ENCODE measurements at places on chromosomes 16 and 17. TPM values are rescaled to one million over a fixed set of nuclear protein-coding genes. Genes with fewer than 3 reads are reported as not detected.

Gene INTS2
- total RNA-seq: 13.5 TPM

Gene CEP295NL
- total RNA-seq: 5.6 TPM

Gene CALB2
- under 0.01 TPM for total RNA-seq

Gene DLX4
- total RNA-seq: not detected

Gene HBZ
- not detected for total RNA-seq

Gene TEX19
- under 0.01 TPM for total RNA-seq

Gene FMNL1
- total RNA-seq: 5.2 TPM

Gene SEC14L1
- 51.2 TPM for total RNA-seq

Gene KRT33A
- total RNA-seq: not detected

Gene GRAP
- not detected for total RNA-seq

Gene PRM1
- not detected for total RNA-seq

Gene CD300H
- total RNA-seq: not detected

Gene GPR139
- not detected for total RNA-seq

GRCh38 chr16:85126705-85127378 lies 14.6 kb upstream of the CIBAR2 start:
- peak; percentile 70 for DNase-seq

GRCh38 chr16:5166486-5166885 lies 68.9 kb upstream of the EEF2KMT start:
- no peak for DNase-seq

- DNase-seq: no peak
Measured at GRCh38 chr16:84136331-84137125, 8.4 kb downstream of the HSDL1 start.

DNA sequence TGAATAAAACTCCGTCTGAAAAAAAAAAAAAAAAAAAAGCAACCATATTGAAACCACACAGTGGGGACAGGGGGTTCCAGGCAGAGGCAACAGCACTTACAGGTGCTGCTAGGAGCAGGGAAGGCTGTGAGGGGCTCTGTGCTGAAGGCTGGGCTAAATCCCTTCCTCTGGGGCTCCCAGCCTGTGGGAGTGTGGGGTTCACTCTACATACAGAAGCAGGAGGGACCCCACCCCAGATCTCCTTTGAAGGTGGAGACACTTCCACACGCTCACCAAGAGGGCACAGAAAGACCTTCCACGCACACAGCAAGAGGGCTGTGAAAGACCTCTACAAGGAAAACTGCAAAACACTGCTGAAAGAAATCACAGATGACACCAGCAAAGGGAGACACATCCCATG lies 53.9 kb downstream of the USP22 start:
- DNase-seq: no peak

GRCh38 chr16:81497690-81498089 lies 53.1 kb downstream of the CMIP start:
- no peak for DNase-seq

DNA sequence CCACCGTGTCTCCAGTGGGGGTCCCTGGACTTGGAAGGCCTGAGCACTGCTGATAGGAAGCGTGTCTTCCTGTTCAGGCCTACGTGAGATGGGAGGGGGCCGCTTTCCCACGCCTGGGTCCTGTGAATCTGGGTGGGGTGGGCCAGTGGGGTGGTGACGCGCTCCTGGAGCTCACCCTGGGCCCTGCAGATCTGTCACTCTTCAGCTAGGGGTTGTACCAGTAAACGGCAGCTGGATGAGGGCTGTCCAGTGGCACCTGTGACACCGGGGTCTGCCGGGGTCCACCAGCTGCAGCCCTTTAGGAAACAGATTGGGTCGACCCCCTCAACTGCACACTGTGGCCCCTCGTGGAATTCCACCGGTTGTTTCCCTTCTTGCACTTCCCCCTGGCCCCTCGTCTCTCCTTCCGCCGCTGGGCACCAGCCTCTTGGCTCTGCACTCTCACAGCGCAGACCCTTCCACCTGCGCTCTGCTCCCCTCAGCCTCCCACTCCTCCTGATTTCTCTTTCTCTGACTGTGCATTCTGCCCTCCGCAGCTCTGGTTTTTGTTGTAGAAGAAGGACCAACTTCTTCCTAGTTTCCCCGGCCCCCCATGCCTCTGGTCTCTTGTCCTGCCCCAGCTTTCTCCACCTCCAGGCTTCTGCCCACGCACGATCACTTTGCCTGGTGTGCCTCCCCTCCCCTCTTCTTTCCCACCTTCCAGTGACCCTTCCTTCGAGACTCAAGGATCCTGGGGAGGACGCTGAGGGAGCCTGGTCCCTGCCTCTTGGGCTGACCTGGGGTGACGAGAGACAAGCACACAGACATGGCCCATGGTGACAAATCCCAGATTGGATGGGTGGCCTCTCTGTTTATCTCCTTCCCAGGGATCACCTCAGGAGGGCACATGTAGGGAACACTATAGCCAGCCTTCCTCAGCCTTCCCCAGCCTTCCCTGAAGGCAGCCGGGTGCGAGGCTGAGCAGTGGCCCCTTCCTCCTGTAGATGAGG lies 4.8 kb downstream of the MRC2 start:
- no peak for DNase-seq

- DNase-seq: peak; percentile 79
Measured at GRCh38 chr17:27530764-27531391, 74.6 kb downstream of the KSR1 start.

- DNase-seq: no peak
Measured at GRCh38 chr17:80619535-80620235, 75.0 kb downstream of the RPTOR start.

DNA sequence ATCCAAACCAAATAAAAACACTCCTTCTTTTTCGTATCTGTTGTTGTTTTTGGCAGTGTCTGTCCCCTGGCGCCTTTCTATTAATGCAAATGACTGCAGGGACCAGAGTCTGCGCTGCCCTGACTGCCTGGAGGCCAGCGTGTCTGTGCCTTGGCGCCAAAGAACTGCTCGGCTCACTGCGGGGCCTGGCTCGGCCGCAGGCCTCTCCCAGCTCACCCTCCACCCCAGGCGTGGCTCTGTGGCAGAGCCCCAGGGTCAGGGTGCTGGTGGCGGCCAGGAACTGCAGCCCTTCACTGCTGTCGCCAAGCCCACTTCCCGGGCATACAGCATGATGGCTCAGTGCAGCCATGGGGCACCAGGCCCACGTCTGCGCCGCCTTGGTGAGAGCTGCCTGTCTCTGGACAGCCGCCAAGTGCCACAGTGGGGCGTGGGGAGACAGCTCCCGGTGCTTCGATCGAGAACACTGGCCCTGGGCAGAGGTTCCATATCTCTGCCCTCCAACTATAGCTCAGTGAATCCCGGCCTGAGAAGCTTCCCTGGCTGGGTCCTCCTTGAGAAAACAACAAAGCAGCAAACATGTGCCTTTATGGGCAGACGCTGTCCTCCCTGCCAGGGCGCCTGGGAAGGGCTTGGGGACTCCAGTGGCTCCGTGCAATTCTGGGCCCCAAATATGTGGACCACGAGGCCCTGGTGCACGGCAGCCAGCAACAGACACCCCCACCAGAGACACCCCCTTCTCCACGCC lies 11.1 kb downstream of the CANT1 start:
- DNase-seq: no peak

GRCh38 chr17:72778169-72779151 lies 314.0 kb downstream of the SLC39A11 start:
- no peak for DNase-seq

GRCh38 chr17:3630781-3631180 lies 5.3 kb downstream of the SHPK start:
- DNase-seq: no peak

DNA sequence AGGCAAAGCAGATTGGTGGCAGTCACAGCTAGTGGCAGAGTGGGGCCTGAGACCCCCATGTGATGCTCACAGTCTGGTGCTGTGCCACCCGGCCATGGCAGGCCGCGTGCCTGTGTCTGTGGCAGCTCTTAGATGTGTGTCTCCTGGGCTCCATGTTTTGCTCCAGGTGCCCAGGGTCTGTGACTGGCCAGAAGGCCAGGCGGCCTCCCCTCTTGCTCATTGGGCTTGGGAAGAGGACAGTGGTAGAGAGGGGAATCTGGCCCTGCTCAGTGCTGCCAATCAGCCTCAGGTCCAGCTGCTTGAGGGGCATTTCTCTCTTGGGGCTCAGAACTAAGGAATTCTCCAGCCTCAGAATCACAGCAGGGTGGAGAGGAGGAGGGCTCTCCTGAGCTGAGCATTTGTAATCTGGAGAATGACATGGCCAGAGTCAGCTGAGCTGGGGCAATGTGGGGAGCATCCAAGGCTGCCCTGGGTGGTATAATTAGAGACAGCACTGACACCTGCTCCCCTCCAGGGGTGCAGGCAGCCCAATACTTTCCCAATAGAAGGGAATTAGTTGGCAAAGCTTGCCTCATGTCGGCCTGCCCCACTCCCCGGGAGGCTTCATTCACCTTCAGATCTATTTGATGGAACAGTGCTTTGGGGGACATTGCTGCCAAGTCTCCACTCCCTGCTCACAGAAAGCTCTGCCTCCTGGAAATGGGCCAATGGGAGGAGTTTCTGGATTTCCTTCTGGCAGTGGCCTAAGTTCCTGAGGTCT lies 2.7 kb upstream of the LASP1NB start:
- DNase-seq: peak; percentile 67

DNA sequence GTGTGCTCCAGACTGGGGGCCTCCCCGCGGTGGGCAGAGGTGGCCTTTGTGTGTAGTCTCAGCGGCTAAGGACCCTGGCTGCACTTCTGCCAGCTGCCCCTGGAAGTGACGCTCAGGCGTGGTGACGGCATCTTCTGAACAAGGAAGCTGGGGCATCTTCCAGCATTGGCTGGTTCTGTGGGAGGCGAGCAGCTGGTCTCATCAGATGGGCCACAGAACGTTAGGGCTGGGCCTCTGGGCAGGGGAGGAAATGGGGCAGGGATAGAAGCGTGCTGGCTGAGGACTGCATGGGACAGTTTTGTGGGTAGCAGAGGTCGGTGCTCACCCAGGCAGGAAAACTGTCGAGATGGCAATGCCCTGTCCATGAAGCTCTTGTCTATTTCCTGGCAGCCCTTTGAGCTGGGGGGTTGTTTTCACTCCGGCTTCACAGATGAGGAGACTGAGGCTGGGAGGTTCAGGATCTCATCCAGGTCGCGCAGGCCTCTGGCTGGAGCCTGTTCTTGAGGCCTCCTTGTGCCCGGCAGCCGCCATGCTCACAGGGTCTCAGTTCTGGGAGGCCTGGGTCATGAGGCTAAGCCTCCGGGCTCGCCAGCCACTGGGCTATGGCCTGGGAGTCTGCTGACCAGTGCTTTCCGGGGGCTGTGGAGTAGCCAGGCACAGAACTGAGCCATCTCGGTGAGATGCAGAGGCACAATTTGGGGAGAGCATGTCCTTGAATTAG lies 16.3 kb downstream of the IRF8 start:
- no peak for DNase-seq

DNA sequence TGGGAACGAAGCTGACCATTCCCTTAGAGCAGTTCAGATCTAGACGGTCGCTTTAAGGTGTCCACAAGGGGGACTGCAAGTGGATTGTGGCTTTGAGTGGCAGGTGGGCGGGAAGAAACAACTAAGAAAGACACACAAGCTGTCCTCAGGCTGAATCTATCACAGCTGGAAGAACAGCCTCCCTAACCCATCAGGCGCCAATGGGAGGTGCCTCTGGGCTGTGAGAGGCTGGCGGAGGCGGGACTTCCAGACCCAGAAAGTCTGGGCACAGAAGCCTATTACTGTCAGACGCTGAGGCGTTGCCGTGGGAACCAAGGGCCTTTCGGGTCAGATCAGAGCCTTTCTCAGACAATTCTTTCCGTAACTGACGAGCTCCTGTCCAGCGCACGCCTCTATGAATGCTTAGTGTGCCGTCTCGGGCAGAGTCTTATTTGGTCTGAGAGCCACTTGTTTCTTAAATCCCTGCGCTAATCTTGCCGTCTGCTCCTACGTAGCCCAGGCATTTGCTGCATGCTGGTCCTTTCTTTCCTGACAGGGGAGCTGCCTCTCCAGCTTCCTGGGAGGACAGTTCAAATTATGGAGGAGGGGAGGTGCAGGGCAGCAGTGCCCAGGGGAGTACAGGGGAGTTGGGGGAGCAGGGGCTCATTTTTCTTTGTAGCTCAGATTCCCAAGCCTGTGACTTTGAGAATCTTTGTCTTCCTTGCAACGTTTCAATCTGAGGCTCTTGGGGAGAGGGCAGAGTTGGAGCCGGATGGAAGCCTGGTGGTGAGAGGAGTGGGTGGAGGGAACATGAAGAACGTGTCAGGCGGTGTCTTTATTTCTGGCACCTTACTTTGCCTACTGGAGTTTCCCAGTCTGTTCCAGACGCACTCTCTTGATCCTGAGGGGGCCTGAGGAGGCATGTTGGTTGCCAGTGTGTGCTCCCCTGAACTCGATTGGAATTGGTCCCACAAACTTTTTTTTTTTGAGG lies 618.7 kb downstream of the KCNJ18 start:
- no peak for DNase-seq

- no peak for DNase-seq
Measured at GRCh38 chr16:6493555-6493954, 839.1 kb upstream of the RBFOX1 start.

GRCh38 chr17:18160128-18160856 lies 23.3 kb upstream of the ALKBH5 start:
- no peak for DNase-seq

- DNase-seq: peak; percentile 65
Measured at GRCh38 chr17:61065263-61065773, 334.3 kb upstream of the TBX2 start.

- DNase-seq: no peak
Measured at GRCh38 chr17:67737145-67737544, 19.4 kb downstream of the NOL11 start.

DNA sequence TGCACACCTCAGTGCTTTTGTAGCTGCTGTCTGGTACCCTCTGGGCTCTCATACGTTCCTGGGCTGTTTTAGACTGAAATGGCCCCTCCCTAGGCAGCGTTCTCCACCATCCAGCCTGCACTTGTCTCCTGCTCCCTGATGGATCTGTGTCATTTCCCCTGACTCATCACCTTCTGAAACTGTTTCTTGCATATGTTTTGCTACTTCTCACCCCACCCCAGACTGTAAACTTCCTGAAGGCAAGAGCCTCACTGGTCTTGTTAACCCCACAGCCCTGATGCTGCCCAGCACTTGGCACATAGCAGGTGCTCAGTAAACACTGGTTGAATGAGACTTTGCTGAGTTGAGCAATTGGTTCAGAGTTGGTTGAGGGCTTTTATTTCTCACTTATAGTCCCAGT lies 78.7 kb downstream of the CRISPLD2 start:
- no peak for DNase-seq

DNA sequence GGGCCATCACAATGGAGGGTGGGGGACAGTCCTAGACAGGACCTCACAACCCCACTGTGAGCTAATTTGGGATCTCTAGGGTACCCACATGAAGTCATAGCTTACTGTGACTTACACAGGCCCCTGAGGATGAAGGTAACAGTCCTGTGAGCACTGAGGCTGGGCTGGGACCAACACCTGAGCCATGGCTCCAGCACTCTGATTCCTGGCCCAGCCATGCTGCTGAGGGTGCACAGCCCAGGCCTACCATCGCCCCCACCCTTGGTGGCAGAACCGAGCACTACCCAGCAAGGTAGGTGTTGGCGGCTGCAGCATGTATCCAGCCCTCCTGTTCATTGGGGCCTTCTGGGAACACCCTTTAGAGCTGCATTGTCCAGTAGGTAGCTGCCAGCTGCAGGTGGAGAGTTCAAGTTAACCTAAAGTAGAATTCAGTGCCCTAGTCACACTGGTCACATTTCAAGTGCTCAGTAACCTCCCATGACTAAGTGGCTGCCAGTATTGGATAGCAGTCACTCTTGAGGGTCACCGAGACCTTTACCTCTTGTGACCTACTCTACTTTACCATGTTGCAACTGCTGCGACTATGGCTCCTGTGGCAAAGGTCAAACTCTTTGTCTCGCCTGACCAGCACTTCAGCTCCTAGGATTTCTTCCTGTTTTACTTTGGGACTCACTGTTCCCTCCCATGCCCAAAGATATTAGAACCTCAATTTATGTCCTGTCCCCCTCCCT lies 11.6 kb downstream of the AKAP1 start:
- DNase-seq: no peak

GRCh38 chr17:64040206-64040605 lies 19.8 kb upstream of the ICAM2 start:
- DNase-seq: no peak

- DNase-seq: no peak
Measured at GRCh38 chr17:77723909-77724875, 234.3 kb upstream of the TNRC6C start.

Measured in fibroblast of villous mesenchyme (primary cell).